ENCODE measurements at places on chromosomes 12 and 14. TPM values are rescaled to one million over a fixed set of nuclear protein-coding genes. Genes with fewer than 3 reads are reported as not detected.

DNA sequence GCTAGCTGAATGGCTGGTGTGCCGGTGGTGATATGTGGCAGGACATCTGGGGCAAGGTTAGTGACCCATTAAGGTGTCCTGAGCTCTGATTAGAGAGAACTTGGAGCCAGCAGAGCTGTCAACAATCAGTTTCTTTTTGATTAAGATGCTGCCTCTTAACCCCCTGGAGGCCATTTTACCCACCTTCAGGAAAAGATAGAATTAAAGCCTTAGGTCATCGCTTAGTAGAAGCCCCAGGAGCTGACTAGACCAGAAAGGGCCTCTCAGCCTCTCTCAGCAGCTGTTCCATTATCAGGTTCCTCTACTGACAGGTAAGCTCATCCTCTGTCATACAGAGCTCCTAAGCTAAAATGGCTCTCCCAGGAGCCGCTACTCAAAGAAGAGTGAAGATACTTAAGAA lies 339.0 kb downstream of the FUT8 start:
- DNase-seq, result no peak

DNA sequence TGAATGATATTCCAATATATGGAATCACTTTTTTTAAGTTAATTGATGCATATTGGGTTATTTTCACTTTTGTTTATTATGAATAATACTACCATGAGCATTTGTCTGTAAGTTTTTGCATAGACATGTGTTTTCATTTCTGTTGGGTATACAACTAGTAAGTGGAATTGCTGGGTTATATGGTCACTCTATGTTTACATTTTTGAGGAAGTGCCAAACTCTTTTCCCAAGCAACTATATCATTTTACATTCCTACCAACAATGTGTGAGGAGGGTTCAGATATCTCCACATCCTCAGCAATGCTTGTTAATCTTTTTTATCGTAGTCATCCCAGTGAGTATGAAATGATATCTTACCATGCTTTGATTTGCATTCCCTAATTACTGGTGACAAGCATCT lies 64.0 kb downstream of the MON2 start:
- peak; percentile 86 for DNase-seq

- DNase-seq, result no peak
These were observed 41.3 kb downstream of the LMO3 start for GRCh38 chr12:16564675-16565074.

- DNase-seq, result no peak
These were observed 9.6 kb downstream of the ACTN1 start for GRCh38 chr14:68969278-68970033.

- no peak for DNase-seq
These were observed 1.3 kb downstream of the GOLT1B start for GRCh38 chr12:21502872-21503271.

GRCh38 chr12:5166976-5167375 lies 123.3 kb downstream of the KCNA5 start:
- peak; percentile 91 for DNase-seq

DNA sequence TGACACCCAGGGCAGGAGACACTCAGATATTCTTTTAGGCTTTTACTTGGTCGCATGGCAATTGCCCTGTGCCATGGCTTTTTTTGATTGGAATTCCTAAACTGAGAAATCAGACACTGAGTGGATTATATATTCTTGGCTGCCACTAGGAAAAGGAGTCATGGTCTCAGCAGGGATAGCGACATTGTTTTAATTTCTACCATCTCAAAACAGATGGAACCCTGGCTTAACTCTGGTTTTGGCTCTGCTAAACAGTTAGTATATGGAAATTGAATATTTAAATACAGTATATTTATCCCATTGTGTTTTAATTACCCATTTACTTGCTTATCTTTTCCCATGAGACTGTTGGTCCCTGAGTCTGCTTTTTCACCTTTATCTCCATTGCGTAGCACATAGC lies 84.0 kb downstream of the DACT1 start:
- DNase-seq, result no peak

DNA sequence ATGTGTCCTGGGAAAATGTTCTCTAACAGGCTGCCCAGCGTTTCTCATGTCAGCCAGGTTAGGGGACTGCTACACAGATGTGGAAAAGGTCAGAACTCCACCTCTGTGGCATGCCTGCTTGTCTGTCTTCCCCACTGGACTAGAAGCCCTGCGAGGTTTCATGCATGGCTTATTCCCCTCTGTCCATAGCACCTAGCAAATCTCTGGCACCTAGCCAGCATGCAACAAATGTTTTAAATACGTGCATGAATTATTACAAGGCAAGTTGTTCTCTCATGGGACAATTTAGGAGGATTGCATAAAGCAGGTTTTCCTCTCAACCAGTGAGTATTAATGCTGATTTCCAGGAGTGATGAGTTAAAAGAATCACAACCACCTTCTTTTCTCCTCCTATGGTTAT lies 21.4 kb upstream of the KCNK13 start:
- no peak for DNase-seq

DNA sequence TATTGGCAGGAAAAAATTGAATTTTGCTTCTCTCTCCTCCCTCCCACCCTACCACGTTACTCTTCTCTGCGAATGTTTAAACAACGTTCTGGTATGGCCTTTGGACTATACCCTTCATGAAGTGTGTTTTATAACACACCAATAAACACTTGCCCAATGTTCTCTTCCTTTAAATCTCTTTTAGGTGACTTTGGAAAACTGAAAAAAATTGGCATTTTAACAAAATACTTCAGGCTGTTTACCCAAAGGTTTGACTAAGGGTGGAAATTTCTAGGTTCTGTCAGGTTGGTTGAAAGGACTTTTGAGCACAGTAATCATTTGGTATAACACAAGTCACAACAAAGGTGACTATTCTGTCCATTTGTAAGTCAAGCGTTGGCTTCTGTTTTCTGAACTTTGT lies 446.8 kb downstream of the AEBP2 start:
- DNase-seq, result no peak

- DNase-seq, result no peak
These were observed 40.4 kb downstream of the SFSWAP start for GRCh38 chr12:131751335-131751734.

GRCh38 chr14:56339855-56340701 lies 221.9 kb downstream of the PELI2 start:
- DNase-seq, result peak; percentile 96

DNA sequence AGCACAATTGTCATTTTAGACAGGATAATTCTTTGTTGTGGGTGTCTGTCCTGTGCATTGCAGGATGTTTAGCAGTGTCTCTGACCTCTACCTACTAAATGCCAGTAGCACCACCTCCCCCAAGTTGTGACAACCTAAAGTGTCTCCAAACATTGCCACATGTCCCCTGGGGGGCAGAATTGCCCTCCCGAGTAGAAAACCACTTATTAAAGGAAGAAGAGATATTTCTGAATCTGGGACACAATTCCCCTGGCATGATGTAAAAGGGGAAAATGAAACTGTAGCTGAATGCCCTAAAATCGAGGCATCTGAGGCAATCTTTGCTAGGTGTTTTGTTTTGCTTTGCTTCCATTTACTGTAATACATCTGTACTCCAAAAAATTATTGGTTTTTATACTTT lies 116.8 kb upstream of the NAP1L1 start:
- no peak for DNase-seq

DNA sequence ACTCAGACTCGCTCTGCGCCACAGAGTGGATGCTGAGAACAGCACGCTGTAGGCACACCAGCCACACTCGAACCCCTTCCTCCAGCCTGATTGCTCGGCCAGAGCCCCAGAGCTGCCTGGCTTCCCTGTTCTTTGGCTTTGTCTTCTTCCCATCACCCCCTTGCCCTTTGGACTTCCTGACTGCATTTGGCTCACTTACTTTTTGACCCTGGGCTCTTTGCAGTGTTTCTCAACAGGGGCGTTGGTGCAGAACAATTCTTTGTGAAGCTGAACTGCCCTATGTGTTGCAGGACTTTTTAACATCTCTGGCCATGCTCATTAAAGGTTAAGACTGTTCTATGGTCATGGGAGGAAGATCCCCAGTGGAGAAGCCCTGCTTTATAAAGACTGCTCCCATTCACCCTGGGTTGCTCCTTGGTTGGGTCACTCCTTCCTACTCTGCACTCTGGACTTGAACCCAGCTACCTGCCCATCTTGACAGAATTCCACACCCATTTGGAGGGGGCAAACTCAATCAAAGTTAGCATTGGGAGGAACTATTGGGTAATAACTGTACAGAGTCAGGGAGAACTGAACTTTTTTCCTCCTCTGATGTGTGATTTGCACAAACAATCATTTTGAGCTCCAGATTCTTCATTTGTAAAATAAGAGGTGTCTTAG lies 127.7 kb upstream of the PLEKHG7 start:
- no peak for DNase-seq

- DNase-seq, result no peak
These were observed 5.5 kb upstream of the PSMA6 start for GRCh38 chr14:35286707-35287106.

- DNase-seq, result no peak
These were observed 9.2 kb upstream of the IKZF4 start for GRCh38 chr12:56011509-56012090.

- peak; percentile 57 for DNase-seq
These were observed 9.6 kb upstream of the SNAPC1 start for GRCh38 chr14:61752626-61753025.

DNA sequence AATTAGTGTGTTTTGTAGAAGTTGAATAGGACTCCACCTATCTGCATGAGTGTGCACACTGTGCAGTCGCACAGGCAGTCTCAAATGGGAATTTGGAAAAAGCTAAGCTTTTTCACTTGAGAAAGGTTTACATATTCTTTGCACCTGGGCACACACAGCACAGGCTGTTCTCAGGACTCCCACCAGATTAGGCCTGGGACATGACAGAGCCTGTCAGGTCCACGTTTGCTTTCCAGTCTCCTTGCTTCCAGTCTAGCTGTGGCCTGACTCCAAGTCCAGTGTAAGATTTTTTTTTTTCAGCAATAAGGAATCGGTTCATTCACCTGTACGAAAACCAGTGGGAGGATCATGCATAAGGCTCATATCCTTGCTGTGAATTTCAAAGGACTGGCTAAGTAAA lies 181.3 kb downstream of the ZFP36L1 start:
- no peak for DNase-seq

DNA sequence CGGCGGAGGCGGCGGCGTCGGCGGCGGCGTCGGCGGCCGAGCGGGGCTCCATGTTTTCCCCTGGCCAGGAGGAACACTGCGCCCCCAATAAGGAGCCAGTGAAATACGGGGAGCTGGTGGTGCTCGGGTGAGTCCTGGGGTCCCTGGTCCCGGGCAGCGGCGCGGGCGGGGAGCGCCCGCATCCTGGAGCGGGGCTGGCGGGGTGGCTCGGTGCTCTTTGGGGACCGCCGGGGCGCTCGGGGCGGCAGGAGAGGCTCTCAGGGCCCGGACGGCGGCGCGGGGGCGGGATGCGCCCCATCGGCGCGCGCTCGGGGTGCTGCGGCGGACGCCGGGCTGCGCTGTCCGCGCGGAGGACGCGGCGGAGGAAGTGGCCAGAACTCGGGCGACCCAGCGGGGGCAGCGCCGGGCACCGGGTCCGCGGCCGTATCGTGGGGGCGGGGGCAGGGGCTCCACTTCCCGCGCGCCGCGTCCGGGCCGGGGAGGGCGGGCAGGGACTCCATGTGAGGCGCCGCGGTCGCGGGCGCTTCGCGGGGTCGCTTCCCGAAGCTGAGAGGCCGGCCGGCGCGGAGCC lies 485 bp downstream of the PELI2 start:
- no peak for DNase-seq

- no peak for DNase-seq
These were observed 1.7 kb downstream of the PSMB11 start for GRCh38 chr14:23043754-23044153.

- DNase-seq, result no peak
These were observed 128.6 kb upstream of the PARP11 start for GRCh38 chr12:4001841-4002240.

DNA sequence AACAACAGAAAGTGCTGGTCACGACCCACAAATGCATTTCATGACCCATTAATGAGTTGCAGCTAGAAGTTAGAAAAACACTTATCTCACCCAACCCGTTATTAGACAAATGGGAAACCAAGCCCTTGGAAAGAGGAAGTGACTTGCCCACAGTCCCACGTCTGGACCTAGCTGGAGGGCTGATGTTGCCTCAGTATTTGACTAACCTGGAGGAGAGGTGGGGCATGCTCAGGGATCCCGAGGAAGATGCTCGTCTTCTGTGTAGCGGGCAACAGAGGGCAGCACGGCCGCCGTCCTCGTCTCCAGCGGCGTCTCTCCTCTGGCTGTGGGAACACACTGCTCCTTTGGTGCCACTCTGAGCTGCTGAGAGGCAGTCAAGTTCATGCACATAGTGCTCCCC lies 12.7 kb downstream of the CCND2 start:
- no peak for DNase-seq

DNA sequence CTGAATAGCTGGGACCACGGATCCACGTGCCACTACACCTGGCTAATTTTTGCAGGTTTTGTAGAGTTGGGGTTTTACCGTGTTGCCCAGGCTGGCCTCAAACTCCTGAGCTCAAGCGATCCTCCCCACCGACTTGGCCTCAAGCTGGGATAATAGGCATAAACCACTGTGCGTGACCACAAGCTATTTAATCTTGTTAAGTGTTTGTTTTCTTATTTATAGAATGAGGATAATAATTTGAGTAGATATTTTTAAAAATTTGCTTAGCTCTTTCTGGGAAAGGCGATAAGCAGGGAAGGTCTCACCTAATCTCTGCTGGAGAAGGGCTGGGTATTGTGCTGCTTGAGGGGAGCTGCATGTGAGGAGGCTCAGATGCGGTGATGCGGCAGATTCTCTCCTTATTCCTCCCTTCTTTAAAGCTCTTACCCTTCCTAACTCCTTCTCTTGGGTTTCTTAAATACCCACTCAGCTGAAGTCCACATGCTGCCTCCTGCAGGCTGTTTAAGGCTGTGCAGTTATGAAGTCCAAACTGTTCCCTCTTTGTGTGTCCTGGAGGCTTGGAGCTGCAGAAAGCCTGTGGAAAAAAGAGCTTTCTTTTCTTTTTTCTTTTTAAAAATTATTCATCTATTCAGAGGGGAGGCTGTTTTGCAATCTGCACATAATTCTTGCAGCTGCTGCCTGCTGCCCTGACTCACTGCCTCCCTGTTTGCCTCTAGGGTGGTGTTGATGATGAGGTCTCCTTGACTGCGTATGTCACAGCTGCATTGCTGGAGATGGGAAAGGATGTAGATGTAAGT lies 37.9 kb downstream of the A2ML1 start:
- peak; percentile 54 for DNase-seq

Gene SALL2
- total RNA-seq, result 3.9 TPM

Gene PPFIBP1
- total RNA-seq, result 71.2 TPM

Gene NGB
- total RNA-seq, result not detected

Gene TAS2R19
- 7.8 TPM for total RNA-seq

Gene SLC25A47
- not detected for total RNA-seq

Gene KLHL33
- 0.43 TPM for total RNA-seq

Gene GALNT4
- 15.5 TPM for total RNA-seq

Gene IL26
- not detected for total RNA-seq

Gene TRMT5
- 16.0 TPM for total RNA-seq

Gene LRTM2
- total RNA-seq, result not detected

Gene POTEM
- not detected for total RNA-seq

Gene NPFF
- not detected for total RNA-seq

Gene ARHGAP9
- under 0.01 TPM for total RNA-seq

Gene SMIM41
- 0.43 TPM for total RNA-seq

Gene RDH12
- total RNA-seq, result under 0.01 TPM

Gene FAM181A
- total RNA-seq, result not detected

Gene CPNE8
- 21.2 TPM for total RNA-seq

Gene GPR135
- 6.5 TPM for total RNA-seq
